Large intestine (tissue), 12 donors: ENCODE measurements at places on chromosomes 1 and 21. TPM values are rescaled to one million over a fixed set of nuclear protein-coding genes. Genes with fewer than 3 reads are reported as not detected.

Gene TMEM81
- polyA plus RNA-seq = 3.3 TPM

Gene P3H1
- 23.2 TPM for polyA plus RNA-seq

Gene CD5L
- 0.13 TPM for polyA plus RNA-seq

Gene TNFAIP8L2
- 5.0 TPM for polyA plus RNA-seq

Gene RIMKLA
- 0.78 TPM for polyA plus RNA-seq

Gene TFF3
- 585 TPM for polyA plus RNA-seq

Gene KCNA3
- 0.37 TPM for polyA plus RNA-seq
